ENCODE measurements at places on chromosomes 1 and 21.
A peak's percentile ranks its signal among the peaks of the same experiment; 100 is the strongest.

- DNase-seq: no peak
These were observed 16.1 kb upstream of the PCP4 start for GRCh38 chr21:39851002-39851618.

DNA sequence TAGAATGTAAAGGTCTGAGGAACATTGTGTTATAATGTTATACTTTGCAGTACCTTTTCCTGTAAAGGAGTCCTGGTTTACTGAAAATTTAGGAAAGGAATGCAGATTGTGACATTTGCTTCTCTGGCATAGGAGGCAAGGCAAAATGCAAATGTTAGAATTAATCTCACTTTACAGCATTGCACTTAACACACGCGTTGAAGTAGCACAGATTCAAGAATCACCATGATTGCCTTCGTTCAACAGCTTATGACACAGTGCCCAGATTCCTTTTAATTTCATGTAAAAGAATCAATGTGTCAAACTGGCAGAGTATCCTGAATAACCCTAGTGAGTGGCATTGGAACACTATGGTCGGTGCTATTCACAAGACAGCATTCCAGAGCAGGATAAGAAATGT lies 47.4 kb downstream of the RGS7 start:
- DNase-seq: no peak

DNA sequence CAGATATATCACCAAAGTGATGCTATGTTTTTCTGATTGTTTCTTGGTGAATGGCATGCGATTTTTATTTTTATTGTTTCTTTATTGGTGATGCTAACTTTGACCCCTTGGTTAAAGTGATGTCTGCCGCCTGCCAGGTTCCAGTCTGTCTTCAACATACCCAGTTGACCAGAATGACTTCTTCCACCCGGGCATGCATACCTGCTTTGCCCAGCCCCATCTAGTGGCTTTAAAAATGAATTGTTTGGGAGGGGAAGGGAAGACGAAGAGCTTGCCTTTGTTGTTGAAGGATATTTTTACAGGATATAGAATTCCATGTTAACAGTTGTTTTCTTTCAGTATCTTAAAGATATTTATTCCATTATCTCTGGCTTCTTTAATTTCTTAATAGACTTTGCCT lies 65.1 kb downstream of the ATG4C start:
- DNase-seq: no peak

DNA sequence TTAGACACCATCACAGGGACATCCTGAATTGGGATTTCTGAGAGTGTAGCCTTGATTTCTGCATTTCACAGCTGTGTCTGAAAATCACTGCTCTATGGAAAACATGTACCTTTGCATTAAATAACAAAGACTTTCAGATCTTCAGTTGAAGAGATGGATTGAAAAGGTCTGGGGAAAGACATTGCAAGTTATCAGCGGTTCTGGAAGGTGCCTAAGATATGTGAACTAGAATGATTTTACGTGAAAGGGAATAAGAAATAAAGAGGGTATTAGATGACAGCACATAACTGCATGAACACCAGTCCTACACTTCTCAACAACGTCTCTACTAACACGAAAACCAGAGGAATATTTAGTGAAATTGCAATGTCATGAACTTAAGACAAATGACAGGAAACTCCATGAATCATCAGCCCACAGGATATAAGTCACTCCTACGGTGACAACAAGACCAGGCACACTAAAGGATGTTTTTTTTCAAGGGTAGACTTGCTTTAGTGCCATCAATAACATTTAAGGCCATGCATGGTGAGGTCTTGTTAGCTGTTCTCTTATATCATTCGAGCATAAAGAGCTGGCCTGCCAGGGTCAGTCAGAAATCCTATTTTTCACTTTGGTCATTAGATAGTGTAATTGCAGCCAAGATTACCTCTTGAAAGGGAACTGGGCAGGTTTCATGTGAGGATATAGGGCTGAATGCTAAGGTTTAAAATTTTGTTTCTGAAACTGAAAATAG lies 283.1 kb downstream of the GRIK1 start:
- no peak for DNase-seq

DNA sequence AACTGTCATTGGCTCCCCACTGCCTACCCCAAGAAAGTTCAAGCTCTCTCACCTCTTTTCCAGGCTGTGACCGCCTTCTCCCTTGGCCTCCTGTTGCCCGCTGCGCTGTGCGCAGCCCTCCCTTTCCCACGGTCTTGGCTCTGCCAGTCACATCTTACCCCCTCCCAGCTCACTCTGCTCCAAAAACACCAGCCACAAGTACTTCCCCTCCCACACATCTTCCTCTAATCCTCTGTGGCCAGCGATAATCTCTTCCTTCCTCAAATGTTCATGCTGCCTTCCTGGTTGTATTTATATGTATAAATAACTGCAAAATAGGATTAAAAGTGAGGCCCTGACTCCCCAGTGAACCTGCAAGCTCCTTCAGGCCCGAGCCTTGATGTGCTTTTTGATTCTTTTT lies 81.8 kb downstream of the AJAP1 start:
- DNase-seq: no peak

- peak; percentile 39 for DNase-seq
These were observed at the start of gene MAP3K6 for GRCh38 chr1:27366411-27367159. TSS of gene MAP3K6 (minus strand) at chr1:27366961. CDS start at chr1:27366597, 364 bp downstream.

GRCh38 chr1:53739109-53739681 lies at the start of gene GLIS1:
TSS of gene GLIS1 (minus strand) at chr1:53739164. CDS start at chr1:53738064, 1,100 bp downstream.
- DNase-seq: peak; percentile 56

DNA sequence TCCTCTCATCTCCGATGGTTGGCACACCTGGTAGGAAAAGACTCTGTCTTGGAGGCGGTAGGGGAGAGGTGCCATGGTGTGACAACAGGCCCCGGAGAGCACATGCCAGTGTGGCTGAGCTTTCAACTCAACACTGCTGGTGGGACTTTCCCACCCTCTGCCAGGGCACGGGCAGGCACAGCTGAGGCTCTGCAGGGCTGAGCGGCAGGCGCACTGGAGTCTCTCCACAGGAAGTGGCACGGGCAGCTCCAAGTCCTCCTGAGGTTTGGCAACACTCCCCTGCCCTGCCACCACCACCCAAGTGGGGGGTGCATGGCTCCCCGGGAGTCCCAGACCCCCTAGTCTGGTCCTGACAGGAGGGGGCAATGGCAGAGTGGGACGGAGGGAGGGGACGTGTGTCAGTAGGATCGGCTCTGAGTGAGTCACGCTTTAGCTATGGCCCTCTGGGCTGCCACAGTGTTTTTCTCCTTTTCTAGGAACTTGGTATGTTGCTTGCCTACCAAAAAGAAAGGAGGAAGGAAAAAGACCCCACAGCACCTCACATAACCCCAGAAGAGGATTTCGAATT lies 27.3 kb upstream of the EVA1B start:
- DNase-seq: no peak

GRCh38 chr21:39503123-39503762 lies 51.5 kb downstream of the SH3BGR start:
- DNase-seq: no peak

GRCh38 chr1:238722812-238723211 lies 663.6 kb upstream of the CHRM3 start:
- DNase-seq: no peak

GRCh38 chr1:159214149-159214760 lies 9.6 kb downstream of the ACKR1 start:
- DNase-seq: peak; percentile 14

DNA sequence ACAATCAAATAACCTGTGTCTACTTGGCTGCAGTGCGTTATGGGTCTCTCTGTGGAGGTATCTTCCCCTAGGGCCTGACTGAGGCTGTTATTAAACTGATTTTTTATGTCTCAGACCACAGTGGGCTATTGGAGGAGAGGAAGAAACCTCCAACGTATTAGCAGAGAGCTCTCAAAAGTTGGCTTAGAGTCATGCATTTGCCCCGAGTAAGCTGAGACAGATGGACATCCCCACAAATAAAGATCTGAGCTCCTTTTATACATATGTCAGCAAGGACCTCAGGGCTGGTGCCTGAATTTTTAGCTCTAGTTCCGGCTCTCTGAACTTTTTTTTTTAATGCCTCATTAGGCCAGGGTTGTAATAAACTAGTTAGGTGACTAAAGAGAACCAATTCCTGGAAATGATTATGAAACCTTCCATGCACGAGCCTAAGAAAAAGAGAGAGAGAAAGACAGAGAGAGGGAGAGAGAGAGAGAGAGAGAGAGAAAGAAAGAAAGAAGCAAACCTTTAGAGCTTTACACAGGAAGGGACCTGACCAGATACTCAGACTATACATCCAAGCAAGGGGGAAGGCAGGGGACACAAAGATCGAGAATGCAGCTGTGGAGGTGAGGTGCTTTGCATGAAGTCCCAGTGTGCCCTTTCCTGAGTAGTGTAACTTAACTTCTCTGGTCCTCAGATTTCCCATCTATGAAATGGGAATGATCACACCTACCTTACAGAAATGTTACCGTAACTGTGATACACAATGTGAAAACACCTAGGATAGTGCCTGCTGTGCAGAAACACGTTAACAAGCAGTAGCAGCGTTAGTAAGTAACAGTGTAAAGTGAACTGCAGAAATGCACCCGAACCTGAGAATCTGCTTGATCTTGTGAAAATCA lies 8.4 kb upstream of the PIGR start:
- DNase-seq: no peak

DNA sequence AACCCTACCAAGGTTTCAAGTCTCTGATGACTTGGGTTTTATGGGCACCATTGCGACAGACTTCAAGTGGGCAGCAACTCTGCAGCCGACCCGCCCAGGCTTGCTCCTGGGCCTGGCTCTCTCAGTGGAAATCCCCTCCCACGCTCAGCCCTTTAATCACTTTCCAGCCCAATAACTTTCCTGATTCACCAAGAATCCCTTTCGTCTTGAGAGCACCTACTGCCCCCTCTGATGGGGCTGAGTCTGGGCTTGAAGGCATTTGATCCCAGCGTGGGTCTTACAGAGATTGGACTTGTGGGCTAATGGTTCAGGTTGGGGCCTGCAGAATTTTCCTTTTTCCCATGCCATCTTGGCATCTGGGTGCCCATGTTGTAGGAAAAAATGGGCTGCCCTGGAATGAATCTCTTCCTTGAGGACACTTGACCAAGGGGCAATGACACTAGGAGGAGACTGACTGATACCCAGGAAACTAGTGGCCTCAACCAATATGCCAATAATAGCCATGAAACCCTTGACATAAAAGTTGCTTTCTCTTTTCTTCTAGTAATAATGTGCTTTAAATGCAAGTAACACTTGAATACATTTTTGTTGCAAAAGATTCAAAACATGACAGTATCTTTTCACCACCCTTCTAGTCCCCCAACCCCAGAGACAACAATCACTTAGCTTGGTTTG lies 7.8 kb upstream of the PHLDA3 start:
- DNase-seq: no peak

DNA sequence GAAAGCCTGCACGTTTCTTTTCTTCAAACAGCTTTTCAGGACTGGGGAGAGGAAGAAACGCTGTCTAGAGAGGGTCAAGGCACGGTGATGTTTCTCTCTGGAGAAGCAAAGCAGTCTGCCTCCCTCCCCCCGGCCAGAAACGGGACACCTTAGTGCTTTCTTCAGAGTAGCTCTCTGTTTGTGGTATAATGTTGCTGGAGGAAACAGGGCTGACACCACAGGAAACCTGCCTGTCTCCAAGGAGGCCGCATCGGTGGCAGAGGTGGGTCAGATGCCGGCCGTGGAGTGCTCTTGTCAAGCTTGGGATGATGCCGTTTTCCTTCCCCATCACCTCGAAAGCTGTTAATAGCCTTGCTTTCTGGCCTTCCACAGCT lies 139.4 kb downstream of the DHRS3 start:
- DNase-seq: no peak

- DNase-seq: no peak
These were observed 4.9 kb upstream of the B4GALT3 start for GRCh38 chr1:161182214-161182613.

- DNase-seq: no peak
These were observed 126.4 kb downstream of the PTPRU start for GRCh38 chr1:29362764-29363163.

DNA sequence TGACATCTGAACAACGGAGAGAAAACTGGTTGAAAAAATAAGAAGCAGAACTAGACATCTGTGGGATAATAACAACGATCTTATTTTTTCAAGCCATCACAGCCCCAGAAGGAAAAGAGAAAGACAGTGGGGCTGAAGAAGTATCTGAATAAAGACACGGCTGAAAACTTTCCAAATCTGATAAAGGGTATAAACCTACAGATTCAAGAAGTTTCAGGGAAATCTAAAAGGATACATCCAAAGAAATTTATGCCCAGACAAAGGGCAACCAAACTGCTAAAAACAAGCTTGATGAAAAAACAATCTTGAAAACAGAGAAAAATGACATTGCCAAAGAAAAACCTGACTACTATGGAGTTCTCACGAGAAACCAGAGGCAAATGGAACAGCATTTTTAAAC lies 40.4 kb downstream of the TARBP1 start:
- no peak for DNase-seq

- DNase-seq: no peak
These were observed 31.4 kb upstream of the C1orf185 start for GRCh38 chr1:51070640-51071039.

- no peak for DNase-seq
These were observed 154.1 kb downstream of the BRINP3 start for GRCh38 chr1:190323530-190323929.

- no peak for DNase-seq
These were observed 284.4 kb upstream of the PKN2 start for GRCh38 chr1:88399690-88400089.

GRCh38 chr1:94071976-94072375 lies 49.0 kb downstream of the ABCA4 start:
- no peak for DNase-seq

- no peak for DNase-seq
These were observed 138.3 kb downstream of the APP start for GRCh38 chr21:26032263-26032662.

DNA sequence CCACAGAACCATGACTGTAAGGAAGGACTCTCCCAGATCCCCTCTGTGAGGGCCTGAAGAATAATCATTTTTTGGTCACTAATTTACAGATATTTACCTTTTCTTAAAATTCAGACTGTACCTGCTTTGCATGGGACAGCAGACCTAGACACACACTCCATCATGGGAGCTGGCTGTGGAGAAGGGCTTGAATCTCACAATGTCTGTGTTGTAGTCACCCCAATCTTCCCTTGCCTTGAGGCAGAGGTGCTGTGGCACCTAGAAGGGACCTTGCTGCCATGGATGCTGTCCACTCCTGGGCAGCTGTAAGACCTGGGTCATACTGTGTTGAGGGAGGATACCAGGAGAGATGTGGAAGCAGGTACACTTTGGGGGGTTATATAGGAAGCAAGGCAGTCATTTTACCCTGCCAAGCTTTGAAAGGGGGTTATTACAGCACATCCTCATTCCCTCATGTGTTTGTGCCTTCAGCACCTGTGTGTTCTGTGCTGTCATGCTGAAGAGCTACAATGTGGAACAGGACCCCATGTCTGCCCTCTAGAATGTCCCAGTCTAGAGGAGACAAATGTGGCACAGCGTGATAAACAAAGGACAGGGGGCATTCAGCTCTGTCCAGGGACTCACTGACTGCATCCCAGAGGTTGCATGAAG lies 27.1 kb downstream of the TRAF5 start:
- DNase-seq: no peak

All from NCI-H1694 (cell line).